Right cardiac atrium (tissue), 5 donors: ENCODE measurements at places on chromosomes 4 and X. TPM values are rescaled to one million over a fixed set of nuclear protein-coding genes. Genes with fewer than 3 reads are reported as not detected.

Gene STAP1
- not detected for polyA plus RNA-seq

GRCh38 chr4:169100670-169101101, 90.6 kb upstream of the CBR4 start:
- no peak for DNase-seq

DNA sequence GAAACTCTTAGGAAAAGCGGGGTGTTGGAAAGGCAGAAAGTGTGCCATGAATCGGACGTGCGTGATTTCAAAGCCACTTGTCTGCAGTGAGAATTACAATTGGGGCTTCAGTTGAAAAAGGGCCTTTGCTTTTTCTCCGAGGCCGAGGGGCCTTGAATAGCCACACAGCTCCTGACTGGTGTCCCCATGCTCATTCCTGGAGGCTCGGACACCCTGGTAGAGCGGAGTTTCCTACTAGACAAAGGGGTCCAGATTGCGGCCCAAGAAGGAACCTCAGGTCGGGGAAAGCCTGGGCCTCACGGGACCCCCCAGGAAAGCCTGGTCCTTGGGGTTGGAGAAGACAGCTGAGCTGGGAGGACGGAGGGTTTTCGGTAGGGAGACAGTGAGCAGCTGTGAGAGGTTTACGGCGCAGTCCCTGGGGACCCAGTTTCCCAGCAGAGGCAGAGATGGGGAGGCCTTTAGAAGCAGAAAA, 3.0 kb upstream of the SHOX start:
- no peak for DNase-seq

Gene RNF150
- polyA plus RNA-seq, result 10.1 TPM

DNA sequence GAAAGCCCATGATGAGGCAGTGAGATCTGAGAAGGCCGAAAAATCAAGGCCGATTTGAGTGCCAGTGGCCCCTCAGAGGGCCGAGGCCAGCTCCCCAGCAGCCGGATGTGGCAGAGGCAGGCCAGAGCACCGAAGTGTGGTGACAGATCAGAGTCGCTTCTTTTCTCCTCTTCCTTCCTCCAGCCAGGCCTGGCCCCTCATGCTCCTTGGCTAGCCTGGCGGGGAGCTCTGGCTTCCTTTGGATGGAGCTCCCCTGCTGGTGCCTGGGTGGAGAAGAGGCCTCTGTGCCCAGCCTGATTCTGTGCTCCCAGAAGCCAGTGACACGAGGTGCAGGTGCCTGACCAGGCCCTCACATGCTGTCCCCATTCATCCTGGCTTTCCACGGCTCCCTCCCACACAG, 127.2 kb upstream of the PABPC4L start:
- DNase-seq, result no peak

DNA sequence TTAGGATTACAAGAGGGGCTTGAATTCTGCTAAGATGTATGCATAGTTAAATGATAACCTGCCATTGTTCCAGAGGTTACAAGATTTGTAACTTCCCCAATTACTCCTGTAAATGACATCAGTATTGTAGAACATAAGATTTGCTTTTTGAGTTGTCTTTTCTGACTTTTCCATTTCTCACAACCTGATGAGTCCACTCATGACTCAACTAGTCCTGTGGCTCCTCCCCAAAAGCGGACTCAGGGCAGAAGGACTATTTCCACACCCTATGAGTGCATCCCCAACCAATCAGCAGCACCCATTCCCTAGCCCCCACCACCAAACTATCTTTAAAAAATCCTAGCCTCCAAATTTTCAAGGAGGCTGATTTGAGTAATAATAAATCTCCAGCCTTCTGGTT, 54.7 kb downstream of the HOPX start:
- no peak for DNase-seq

- DNase-seq, result no peak
Measured at GRCh38 chrX:19272452-19272851, 71.3 kb upstream of the PDHA1 start.

DNA sequence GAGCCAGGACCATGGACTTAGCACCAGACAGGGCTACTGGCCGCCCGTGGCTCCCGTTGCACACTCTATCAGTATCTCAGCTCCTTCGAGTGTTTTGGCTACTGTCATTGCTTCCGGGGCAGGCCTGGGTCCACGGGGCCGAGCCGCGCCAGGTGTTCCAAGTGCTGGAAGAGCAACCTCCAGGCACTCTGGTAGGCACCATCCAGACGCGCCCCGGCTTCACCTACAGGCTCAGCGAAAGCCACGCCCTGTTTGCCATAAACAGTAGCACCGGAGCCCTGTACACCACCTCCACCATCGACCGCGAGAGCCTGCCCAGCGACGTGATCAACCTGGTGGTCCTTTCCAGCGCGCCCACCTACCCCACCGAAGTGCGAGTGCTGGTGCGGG, 1.6 kb downstream of the FAT4 start:
- DNase-seq, result peak; percentile 40

DNA sequence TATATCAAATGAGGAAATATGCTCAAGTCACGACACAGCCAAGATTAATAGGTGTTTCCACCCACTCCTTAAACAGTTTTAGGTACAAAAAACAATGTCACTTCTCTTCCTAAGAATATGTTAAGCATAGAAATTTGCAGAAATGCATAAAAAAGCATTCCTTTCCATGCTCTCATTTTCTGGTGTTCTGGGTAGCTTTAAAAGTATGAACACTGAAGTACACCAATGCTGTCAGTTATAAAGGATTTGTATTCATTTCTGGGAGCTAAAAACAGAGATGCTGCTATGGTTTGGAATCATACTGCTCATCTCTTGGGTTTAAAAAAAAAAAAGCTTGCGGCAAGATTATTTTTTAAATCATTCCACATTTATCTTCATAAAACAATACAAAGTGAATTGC, 20.8 kb downstream of the SH3RF1 start:
- DNase-seq, result no peak

DNA sequence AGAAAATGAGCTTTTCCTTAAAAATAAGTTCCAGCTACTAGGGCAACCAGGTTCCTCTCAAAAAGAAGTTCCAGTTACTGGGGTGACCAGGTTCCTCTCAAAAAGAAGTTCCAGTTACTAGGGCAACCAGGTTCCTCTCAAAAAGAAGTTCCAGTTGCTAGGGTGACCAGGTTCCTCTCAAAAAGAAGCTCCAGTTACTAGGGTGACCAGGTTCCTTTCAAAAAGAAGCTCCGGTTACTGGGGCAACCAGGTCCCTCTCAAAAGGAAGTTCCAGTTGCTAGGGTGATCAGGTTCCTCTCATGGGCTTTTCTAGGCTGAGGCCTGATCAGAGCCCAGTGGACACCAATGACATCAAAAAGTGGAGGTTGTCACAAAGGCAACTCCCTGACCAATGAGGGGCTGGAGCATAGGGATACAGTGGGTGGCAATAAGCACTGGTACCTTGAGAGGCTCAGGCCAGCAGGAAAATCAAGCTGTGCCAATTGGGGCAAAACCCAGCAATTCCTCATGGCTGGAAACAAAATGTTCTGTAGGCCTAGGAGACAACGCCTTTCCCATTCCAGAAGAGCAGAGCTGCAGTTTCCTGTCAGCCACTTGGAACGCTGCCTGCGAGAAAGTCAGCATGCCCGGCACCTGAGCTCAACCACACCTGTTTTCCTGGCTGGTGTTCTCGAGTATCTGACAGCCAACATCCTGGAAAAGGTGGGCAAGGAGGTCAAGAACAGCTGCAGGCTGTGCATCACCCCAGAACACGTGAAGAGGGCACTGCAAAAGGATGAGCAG, 12.3 kb upstream of the SYTL5 start:
- no peak for DNase-seq

- DNase-seq, result no peak
Measured at GRCh38 chr4:21571100-21571499, 377.5 kb downstream of the KCNIP4 start.

Gene XKRX
- polyA plus RNA-seq, result not detected
